NCI-H510A treated with DMSO at 0.1 percent for 48 hours (cell line): ENCODE measurements at places on chromosomes 7 and 10.

GRCh38 chr7:91949221-91950009 is 8.8 kb downstream of the AKAP9 start:
- DNase-seq = no peak

GRCh38 chr10:54614072-54614471 is 187.0 kb downstream of the PCDH15 start:
- DNase-seq = no peak

DNA sequence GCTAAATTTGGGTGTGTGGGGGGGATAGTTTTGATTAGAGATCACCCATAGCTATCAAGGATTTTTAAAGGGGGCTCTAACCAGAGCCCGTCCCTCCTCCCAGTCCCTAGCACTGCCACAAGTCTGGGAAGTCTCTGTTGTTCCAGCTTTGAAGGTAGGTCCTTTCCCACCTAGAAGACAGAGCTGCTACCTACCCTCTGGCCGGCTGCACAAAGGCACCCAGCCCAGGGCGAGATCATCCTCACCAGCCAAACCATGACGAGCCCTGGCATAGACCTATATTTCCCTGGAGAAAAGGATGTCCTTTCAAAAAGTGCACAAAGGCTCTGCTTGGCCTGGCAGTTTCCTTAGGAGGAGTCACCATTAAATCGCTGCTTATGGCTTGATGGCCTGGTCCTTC is 147.8 kb downstream of the CYP26A1 start:
- DNase-seq = no peak

DNA sequence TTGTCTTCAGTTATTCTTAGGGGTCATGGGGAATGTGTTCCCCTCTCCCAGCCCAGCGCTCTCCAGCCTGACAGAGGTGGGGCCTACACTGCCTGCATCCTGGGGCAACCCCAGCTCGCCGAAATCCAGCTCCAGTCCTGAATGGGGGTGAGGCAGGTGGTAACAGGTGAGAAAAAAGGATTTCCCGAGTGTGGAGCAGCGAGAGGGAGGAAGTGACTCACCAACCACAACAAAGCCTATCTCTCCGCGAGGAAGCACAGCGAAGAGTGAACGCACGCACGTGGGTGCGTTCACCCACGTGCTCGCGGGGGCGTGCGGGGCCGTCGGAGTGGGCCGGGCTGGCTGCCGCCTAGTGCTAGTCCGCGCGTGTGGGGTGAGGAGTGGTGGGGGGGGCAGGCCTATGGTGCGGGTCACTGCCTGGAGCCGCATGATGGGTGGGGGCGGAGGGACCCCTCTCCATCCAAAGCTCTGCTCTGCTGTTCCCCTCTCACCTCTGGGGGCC is 855 bp upstream of the PALD1 start:
- DNase-seq = no peak

- no peak for DNase-seq
Observed at GRCh38 chr10:26437637-26438461, at the start of gene APBB1IP. TSS of gene APBB1IP (plus strand) at chr10:26438341. CDS start at chr10:26492327, 53,986 bp downstream.

- no peak for DNase-seq
Observed at GRCh38 chr10:33722067-33722466, 387.6 kb upstream of the NRP1 start.

GRCh38 chr7:74290981-74291441 is 1.8 kb downstream of the CLIP2 start:
- peak; percentile 65 for DNase-seq

GRCh38 chr10:32877915-32878314 is 80.1 kb downstream of the ITGB1 start:
- no peak for DNase-seq

DNA sequence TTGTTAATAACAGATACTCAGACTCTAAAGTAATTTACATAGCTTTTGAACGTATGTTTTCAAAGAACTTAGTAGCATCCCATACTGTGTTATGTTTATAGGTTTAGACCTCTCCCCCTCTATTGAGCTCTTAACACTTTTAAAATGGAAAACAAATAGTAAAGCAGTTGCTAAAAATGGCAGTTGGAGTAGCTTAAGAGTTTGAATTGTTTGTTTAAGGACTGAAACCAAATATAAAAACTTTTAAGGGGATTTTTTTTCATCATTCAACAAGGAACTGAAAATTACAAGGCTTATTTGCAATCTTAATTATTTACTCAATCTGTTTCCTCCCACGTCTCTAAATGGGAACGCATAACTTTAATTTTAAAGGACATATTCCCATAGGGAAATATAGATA is 1.6 kb upstream of the SPAG6 start:
- DNase-seq = no peak

- DNase-seq = no peak
Observed at GRCh38 chr10:9097991-9098306, 1043.5 kb downstream of the GATA3 start.

DNA sequence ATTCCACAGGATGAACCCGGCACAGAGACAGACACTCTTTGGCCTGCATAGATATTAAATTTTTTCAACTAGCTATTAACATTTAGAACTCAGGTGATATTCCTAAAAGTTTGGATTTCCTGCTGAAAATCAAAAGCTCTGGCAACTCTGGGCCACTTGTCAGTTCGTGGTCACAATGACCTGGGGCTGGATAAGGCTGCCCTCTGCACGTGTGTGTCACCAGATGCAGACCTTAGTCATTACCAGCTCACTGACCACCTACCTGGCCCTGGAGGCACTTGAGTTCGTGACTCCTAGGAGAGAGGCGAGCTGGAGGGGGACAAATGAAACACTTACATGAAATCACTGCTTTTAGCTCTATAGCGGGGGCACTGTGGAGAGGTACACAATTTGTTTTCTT is 126.5 kb downstream of the HIPK2 start:
- DNase-seq = no peak

DNA sequence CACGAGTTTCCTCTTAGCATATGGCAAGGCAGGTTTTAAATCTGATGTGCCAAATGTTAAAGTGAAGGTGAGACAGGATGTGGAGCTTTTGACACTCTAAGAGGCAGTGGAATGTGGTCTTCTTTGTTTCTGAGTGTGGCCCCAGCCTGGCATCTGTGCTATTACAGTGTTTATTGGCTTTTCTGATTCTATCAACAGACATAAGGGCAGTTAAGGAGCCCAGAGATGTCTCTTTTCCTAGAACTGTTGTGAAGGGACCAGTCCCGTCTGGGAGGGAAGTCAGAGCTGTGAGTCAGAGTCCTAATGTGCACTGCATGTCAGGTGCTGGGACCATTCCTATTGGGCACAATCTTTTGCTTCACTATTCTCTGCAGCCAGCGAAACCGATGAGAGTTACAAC is 32.5 kb downstream of the TRUB1 start:
- no peak for DNase-seq

DNA sequence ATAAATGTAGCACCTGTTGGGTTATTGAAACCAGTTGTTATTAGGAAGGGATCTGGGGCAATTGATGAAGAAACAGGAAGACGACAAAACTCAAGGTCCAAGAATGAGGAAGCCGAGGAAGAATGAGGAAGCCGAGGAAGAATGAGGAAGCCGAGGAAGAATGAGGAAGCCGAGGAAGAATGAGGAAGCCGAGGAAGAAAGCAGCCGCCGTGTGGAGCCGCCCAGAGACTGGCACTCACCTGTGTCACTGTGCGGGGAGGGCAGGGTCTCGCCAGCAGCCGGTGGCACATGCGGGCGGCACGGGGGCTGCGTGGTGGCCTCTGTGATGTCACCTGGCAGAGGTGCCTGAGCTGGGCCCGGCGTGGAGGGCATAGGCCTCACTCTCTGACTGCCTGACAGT is 71.1 kb upstream of the CFAP46 start:
- no peak for DNase-seq
